ENCODE measurements at places on chromosomes 3 and 15.

DNA sequence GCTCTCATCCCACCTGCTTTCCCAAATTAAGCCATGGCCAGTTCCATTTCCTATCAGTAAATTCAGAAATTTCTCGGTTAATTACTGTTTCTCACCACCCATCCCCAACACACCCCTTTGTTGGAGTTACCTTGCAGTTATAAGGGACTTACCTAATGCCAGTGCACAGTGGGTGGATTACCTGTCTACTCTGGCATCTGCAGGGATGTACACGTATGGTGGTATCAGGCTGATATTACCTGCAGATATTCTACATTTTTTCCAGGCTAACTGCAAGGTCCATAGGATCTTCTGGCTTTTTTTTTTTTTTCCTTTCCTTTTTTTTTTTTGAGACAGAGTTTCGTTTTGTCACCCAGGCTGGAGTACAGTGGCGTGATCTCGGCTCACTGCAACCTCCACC, 7.9 kb upstream of the MRAS start:
- ATAC-seq, result no peak

DNA sequence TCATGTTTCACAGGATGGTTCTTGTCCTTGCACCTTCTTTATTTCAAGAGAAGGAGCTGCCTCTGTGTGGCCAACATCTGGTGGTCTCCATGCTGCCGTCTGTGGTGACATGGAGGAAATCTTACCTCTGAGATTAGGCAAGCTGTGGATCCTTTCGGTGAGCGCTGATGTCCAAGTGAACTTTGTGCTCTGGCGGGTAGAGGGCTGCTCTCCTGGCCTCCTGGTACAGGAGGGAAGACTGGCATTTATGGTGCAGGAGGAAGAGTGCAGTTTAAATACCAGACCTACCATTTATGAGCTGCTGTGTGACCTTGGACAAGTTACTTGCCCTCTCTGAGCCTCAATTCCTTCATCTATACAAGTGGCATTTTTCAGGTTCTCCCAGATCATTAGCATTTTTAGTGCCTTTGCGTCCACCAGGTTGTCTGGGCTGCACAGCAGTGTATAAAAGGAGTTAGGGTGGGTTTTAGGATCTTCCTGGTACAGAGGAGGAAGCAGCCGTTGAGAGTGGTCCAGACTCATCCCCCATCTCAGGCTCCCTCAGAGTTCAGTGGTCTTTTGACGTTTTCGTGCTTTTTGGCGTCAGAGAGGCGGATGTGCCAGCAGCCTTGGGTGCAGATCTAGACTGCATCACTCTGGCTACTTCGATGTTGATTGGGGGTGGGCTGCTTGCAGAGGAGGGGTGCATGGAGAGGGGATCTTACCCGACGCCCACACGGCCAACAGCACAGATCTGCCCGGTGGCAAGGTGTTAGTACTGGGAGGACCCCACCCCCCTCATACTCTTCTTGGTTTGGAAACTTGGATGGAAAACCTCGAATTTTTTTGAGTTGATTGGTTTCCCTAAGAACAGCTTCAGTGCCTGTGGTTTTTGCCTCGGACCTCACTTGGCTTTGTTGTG, 162.2 kb downstream of the ITPR1 start:
- no peak for ATAC-seq

DNA sequence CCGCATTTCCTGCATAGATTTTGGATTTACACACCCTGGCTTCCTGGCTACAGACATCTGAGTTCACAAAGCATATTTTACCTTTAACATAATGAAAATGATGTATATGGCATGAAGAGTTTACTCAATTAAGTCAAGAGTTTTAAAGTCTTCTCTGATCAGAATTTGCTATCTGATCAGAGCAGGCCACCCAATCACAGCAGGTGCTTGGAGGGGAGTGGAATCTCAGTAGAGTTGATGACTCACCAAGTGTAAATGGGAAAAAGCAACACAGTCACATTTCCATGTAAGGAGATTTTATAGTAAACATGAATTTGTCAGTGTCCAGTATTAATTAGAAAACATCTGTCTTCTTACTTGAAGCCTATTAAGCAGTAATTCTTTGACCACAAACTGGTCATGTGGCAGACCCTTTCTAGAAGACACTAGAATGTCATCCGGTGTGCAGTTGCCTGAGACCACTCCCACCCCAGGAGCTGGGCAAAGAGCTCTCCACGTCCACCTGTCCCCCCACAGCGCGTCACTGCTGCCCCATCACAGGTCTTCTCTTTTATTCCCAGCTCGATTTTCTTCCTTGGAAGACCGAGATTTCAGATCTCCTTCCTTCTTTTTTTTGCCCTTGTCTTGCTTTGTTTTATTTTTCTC, 10.8 kb downstream of the MESD start:
- no peak for ATAC-seq

- no peak for ATAC-seq
These were observed 55.0 kb downstream of the RHCG start for GRCh38 chr15:89441295-89441812.

DNA sequence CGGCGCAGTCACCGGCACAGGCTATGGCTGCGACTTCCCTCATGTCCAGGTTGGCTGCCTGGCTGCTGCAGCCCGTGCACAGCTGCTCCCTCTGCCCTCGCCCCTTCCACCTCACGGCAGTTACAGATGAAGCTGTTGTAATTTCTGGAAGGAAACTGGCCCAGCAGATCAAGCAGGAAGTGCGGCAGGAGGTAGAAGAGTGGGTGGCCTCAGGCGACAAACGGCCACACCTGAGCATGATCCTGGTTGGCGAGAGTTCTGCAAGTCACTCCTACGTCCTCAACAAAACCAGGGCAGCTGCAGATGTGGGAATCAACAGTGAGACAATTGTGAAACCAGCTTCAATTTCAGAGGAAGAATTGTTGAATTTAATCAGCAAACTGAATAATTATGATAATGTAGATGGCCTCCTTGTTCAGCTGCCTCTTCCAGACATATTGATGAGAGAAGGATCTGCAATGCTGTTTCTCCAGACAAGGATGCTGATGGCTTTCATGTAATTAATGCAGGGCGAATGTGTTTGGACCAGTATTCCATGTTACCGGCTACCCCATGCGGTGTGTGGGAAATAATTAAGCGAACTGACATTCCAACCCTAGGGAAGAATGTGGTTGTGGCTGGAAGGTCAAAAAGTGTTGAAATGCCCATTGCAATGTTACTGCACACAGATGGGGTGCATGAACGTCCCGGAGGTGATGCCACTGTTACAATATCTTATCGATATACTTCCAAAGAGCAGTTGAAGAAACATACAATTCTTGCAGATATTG, 13.2 kb upstream of the GNB4 start:
- ATAC-seq, result peak; percentile 37

GRCh38 chr3:128824132-128824850, 55.1 kb upstream of the ACAD9 start:
- ATAC-seq, result no peak

- no peak for ATAC-seq
These were observed 229.9 kb upstream of the LRTM1 start for GRCh38 chr3:55157731-55158130.

- no peak for ATAC-seq
These were observed 70.5 kb upstream of the PLXND1 start for GRCh38 chr3:129676985-129677384.

- ATAC-seq, result peak; percentile 13
These were observed 20.3 kb downstream of the CISH start for GRCh38 chr3:50591196-50591741.

DNA sequence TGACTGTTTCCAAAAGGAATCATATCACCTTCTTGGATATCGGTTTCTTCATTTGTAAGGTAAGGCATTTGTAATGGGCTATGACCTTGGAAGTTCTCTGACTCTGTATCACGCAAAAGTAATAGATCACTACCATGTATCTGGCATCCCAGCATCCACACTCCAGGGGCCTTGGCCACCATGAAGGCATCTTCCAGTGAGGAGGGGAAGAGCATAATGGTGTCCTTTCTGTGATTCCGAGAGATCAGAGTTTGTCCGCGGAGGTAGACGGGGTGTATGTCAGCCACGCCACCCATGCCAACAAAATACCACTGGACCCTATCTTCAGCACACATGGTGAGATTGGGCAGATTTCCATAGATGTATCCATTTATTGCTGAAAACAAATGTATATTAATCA, 48.1 kb upstream of the CP start:
- no peak for ATAC-seq

- no peak for ATAC-seq
These were observed 48.9 kb downstream of the NIPA2 start for GRCh38 chr15:22887157-22887951.

DNA sequence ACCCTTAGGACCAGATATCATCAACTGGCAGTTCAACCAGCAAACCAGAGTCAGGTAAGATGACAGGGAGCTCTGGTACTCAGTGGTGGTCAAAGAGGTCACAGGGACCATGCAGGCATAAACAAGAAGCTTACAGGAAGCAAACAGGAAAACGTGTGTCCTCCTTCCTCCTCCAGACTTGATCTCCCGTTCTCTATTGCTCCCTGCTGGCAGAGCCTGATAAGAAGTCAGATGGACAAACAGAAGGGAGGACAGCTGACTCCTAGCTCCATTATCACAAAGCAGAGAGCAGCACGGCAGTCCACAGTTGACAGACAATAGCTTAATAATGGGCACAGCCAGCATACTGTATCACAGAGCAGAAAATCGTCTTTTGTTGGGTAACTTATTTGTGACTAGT, 156.5 kb upstream of the SLC2A2 start:
- ATAC-seq, result no peak

DNA sequence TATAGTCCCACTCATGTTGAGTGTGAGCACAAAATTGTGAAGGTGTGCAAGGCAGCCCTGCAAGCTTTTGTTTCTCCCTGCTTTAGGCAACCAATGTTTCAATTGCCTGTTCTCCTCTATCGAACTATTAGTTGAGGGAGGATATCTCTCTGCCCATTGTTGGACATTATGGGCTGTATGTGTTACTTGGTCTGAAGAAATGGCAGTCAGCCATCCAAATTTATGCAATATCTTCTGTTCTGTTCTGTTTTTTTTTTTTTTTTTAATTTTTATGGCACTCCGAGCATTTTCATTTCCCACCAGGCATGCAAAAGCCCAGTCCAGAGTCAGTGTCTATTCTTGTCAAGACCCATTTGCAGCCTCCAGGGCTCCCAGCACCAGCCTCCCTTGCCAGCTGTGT, 44.0 kb downstream of the ANAPC13 start:
- ATAC-seq, result no peak

DNA sequence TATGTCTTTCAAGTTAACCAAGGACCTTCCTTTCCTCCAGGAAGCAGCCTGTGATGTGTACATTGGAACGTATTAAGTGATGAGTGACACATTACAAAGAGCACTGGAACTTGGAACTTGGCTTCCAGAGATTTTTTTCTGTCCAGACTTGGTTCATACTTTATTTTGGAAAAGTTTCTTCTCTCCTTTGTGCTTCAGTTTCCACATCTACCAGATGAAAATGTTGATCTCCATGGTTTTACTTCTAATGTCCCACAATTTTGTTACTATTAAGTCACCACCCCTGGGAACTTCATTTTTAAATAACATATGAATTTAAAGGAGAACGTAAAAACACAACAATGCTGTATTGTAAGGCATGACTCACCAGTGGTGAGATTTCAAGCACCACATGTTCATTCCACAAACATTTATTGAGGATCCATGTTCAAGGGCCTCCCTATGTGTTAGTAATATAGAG, 290.7 kb upstream of the LMCD1 start:
- ATAC-seq, result no peak

GRCh38 chr3:187718802-187719201, 16.4 kb upstream of the RTP2 start:
- no peak for ATAC-seq

- no peak for ATAC-seq
These were observed 49.9 kb downstream of the FNDC3B start for GRCh38 chr3:172089250-172089649.

DNA sequence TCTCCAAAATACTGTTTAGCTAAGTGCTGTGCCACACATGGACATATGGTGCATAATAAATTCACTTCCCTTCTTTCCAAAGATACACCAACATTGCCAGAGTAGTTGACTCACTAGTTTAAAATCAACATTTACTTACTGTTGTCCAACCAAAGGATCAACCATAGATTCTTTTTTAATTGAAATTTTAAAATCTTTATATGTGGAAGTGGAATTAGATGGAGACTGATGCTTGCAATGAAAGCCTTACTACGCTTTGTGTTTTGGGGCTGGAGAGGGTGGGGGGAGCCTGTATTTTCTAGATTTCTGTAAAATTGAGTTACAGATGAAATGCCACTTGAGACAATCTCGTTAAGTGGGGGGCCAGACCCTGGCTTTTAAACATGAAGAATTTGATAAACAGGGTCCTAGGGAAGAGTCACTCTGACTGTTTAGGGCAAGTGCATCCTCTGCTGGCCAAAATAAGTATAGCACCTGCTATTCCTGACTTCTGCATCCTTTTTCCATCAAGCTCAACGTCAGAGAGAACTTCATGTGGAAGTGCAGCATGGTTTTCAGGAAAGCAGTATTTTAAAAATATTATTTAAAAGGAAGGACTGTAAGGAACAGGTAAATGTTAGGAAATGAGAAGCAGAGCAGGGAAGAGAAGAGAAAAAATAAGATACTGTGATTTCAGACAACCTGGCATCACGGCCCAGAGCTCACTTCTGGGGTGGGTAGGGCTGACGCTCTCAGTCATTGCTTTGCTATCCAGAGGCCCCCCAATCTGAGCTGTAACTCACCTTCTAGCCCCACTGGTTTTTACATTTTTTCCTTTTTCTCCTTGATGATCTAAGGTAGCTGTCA, 76.7 kb downstream of the BOC start:
- ATAC-seq, result peak; percentile 38

- ATAC-seq, result no peak
These were observed 17.5 kb upstream of the SLC27A2 start for GRCh38 chr15:50164458-50164857.

- no peak for ATAC-seq
These were observed 44.4 kb upstream of the PSMD6 start for GRCh38 chr3:64067506-64068346.

DNA sequence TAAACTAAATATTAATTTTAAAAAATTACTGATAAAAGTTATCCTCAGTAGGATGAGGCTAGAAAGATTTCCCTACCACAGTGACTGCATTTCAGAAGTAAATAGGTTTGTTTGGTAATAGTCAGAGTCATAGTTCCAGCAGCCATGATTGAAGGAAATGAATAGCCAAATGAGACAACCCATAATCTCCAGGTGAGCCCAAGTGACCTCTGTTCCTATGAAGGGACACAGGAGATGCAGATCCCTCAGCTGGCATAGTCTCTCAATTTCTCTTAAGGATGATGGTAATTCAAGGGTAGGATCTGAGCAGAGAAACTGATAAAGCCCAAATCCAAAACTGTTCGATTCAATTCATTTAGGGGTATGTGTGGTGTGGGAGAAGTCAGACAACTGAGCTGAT, 461.8 kb downstream of the RAP2B start:
- peak; percentile 26 for ATAC-seq

GRCh38 chr3:171480526-171480925, 20.3 kb upstream of the TNIK start:
- ATAC-seq, result peak; percentile 89

GRCh38 chr3:35814531-35814930, 175.2 kb downstream of the ARPP21 start:
- ATAC-seq, result no peak

- ATAC-seq, result no peak
These were observed 148.3 kb upstream of the TRIM42 start for GRCh38 chr3:140529558-140529957.

All from activated T-helper 17 cell treated with anti-CD3 and anti-CD28 coated beads, Interleukin-2, amount 50 U/mL, for 72 hours (primary cell).